SK-N-SH (cell line): ENCODE measurements at places on chromosomes 2 and 18.

DNA sequence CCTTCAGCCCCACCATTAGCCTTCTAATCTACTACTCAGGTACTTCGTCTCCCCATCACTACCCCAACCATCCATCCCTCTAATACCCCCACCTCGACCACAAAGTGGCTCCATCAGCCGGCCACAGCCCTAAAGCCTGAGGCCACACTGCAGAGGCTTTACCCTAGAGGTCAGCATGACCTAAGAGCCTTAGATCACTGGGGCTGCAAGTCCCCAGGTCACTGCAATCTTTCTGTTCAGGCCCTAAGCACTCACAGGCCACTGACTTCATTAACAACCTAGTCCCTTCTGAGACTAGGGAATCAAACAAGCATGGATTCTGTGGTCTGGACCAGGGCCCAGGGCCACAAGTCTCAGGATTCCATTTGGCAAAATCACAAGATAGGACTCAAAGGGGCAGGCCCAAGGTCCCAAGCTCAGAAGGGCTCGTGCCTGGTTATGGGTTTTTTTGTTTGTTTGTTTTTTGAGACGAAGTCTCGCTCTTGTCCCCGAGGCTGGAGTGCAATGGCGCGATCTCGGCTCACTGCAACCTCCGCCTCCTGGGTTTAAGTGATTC, 37.0 kb upstream of the PKDCC start:
- H3K4me3 ChIP-seq = no peak overlapping the region
- H3K4me1 ChIP-seq = peaks cover 3% of the 10 kb centered on the region; the same call in 1 of the 2 replicates
- no peaks in the 10 kb centered on the region for H3K36me3 ChIP-seq
- no peaks in the 10 kb centered on the region for H3K27me3 ChIP-seq
- DNase-seq = no peak

GRCh38 chr2:80105015-80105640, 199.4 kb downstream of the LRRTM1 start:
- no peak overlapping the region for H3K27ac ChIP-seq
- H3K4me3 ChIP-seq = no peak overlapping the region
- H3K27me3 ChIP-seq = no peaks in the 10 kb centered on the region; the same call in 1 of the 2 replicates
- no peaks in the 10 kb centered on the region; the same call in 1 of the 2 replicates for H3K4me1 ChIP-seq
- no peak for DNase-seq

DNA sequence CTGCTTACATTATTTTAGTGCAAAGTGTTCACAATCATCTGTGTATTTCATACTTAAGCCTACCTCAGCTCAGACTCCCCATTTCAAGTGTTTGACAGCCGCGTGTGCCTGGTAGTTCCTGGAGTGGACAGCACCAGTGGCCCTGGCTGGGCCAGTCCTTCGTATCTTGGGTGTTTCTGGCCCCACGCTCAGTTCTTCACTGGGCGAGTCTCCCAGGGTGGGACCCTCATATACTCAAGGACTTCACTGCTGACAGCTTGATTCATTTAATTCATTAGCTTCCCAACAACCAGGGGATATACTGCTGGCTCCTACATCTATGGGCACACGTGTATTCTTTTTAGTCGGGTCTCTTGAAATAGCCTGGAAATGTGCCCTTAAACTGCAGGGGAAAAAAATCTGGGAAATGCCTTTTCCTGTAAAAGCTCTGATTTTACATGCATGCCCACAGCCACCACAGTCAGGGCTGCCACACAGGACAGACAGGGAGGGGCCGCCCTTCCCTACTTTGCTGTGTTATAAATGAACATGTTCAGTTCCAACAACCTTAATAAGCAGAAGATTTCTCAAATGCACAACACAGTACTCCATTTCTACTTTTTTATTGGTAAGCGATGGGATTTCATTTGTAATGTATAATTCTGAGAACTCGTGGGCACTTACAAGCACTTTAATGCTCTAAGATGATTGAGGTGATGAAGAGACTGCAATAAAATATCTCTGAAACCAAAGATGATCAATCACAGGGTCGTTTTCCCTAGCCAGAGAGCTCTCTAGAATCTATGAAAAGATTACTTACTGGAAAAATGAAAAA, 205.5 kb upstream of the REV1 start:
- no peaks in the 10 kb centered on the region for H3K27me3 ChIP-seq
- no peak overlapping the region for H3K4me3 ChIP-seq
- no peaks in the 10 kb centered on the region for H3K36me3 ChIP-seq
- peaks cover 7% of the 10 kb centered on the region; the same call in 1 of the 2 replicates for H3K4me1 ChIP-seq
- H3K27ac ChIP-seq = no peak overlapping the region
- DNase-seq = no peak

- no peak overlapping the region for H3K27ac ChIP-seq
- no peak for DNase-seq
- H3K36me3 ChIP-seq = peaks cover 33% of the 10 kb centered on the region
- H3K27me3 ChIP-seq = no peaks in the 10 kb centered on the region
- peaks cover 6% of the 10 kb centered on the region; the same call in 1 of the 2 replicates for H3K4me1 ChIP-seq
Measured at GRCh38 chr2:46559261-46559660, 79.9 kb downstream of the TMEM247 start.
